ENCODE measurements at places on chromosomes 7 and 10.

- DNase-seq: no peak
These were observed 423.6 kb downstream of the PHTF2 start for GRCh38 chr7:78222001-78222751.

GRCh38 chr10:44467090-44467489, 82.2 kb upstream of the CXCL12 start:
- DNase-seq: no peak

- DNase-seq: no peak
These were observed 86.1 kb upstream of the CHST15 start for GRCh38 chr10:124179308-124180043.

DNA sequence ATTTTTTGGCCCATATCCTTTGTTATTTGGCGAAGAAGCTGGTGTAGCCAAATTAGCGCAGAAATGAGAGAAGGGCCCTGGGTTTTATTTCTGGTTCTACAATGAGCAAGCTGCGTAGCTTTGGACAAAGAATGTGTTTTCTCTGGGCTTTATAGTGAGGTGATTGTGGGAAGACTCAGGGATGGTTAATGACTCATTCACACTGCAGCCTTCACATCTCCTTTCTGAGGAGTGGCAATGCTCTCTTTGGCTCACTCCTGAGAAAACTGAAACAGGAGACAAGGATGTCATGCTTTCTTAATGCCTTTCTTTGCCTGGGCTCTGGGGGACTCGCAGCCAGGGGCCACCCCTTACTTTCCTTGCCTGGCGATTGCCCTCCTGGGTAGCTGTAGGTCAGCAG, 271.0 kb upstream of the PODXL start:
- DNase-seq: no peak

- no peak for DNase-seq
These were observed 50.0 kb upstream of the GRB10 start for GRCh38 chr7:50832744-50833143.

DNA sequence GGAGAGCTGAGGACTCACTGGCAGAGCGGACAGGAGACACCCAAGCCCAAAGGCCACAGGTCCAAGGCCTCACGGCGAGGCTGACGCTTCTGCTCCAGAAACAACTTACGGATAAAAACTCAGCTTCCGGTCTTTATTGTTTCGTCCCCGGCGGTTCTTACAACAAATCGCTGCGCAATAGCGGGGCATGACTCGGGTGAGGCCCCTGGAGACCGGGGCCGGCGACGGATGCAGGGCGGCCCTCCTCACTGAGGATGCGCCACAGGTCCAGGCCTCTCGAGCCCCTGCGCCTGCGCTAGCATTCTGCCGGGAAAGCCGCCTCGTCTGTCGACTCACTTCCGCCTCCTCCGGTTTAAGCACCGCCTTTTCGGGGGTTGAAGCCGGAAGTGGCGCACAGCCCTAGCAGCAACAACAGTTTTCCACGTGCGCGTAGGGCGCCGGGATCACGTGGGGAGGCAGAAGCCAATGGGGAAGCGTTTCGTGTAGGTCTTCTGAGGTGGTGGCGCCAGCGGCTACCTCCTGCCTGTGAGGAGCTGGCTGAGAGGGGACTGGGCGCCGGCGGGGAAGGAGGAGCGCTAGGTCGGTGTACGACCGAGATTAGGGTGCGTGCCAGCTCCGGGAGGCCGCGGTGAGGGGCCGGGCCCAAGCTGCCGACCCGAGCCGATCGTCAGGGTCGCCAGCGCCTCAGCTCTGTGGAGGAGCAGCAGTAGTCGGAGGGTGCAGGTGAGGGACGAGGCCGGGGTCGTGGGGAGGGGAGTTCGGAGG, at the start of the genes DNAJB9 and THAP5:
DNAJB9 (plus strand) TSS at position 494 of the 765 bp plus-strand sequence. CDS start 1,853 bp downstream, outside the sequence.
THAP5 (minus strand) TSS at position 326 of the 765 bp plus-strand sequence; CDS start at position 189, 137 bp downstream.
- peak; percentile 86 for DNase-seq

DNA sequence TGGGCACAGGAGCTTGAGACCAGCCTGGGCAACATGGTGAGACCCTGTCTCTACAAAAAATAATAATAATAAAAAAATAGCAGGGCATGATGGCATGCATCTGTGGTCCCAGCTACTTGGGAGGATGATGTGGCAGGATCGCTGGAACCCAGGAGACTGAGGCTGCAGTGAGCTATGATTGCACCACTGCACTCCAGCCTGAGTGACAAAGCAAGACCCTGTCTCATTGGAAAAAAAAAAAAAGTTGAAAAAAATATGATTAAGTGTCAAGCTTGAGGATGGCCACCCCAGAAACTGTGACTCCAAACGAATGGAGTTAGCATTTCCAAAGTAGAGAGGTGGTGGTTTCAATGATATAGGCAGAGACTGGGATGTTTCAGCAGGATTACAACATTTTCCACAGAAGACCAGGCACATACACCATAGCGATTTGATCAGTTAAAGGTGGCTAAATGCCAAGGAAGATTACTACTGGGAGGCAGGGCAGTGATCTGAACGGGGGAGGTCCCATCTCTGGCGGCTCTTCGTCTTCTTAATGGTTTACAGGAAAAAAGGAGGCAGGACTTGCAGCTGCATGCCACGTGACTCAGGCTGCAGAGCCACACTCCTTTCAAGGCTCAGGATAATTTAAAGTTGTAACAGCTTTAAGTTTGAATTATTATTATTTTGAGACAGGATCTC, 250.6 kb upstream of the GALNT17 start:
- no peak for DNase-seq

GRCh38 chr10:130065251-130065650, 45.4 kb downstream of the C10orf143 start:
- DNase-seq: no peak

DNA sequence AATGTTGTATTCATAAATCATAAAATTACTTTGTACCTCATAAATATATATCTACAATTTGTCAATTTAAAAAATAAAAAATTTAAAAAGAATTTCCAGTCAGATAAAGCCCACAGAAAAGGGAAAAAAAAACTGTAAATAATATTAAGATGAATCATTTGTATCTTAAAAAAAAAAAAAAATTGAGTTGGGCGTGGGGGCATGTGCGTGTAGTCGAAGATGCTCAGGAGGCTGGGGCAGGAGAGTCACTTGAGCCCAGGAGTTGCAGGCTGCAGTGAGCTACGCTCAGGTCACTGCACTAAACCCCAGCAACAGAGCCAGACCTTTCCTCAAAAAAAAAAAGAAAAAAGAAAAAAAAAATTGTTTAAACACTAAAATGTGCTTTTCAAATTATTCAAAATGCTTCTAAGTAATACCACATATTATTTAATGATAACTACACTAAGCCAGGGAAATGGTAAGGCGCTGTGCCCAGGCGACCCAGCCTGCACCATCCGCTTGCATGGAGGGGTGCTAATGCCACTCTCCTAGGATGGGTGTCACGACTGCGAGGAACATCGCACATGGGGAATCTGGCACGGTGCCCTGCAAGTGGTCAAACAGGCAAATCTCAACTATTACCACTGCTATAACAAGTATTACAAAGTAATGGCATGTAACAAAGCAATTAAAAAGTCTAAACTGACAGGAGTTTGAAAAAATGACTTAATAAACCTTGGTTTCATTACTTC, 15.4 kb downstream of the GLUD1 start:
- no peak for DNase-seq

GRCh38 chr10:73998929-73999691, 1.2 kb downstream of the VCL start:
- no peak for DNase-seq

GRCh38 chr7:37095122-37095521, 353.5 kb downstream of the ELMO1 start:
- no peak for DNase-seq

DNA sequence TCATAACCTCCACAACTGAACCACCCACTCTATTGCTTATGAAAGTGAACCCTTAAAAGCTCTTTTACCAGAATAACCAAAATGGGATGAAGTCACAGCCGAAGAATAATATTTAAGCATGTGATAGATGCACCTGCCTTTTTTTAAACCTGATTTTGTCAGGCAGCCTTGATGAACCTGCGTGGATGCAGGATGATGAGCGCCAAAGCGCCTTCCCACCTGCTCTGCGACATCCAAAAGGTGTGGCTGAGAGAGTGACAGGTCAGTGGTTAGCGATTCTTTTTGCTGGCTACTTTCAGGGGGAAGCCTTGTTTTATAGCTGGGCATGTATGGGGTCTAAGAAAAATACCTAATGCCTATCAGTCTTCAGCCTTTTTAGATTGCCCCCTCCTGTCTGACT, 157.8 kb downstream of the FANK1 start:
- no peak for DNase-seq

- DNase-seq: no peak
These were observed 124.9 kb downstream of the CLEC2L start for GRCh38 chr7:139648391-139648861.

DNA sequence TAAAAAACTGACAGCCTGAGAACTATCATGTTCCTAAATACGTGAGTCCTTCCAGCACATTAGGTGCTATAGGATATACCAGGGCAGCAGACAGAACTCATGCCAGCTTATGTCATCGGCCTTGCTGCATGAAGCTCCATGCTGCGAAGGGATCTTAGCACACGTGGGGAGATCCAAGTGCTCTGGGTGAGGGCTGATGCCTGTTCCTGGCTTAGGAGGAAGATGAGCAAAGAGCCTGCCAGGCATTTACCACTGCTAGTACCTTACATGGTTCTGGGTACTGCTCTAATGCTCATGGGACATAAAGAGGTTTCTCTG, 43.2 kb downstream of the SVIL start:
- DNase-seq: no peak

DNA sequence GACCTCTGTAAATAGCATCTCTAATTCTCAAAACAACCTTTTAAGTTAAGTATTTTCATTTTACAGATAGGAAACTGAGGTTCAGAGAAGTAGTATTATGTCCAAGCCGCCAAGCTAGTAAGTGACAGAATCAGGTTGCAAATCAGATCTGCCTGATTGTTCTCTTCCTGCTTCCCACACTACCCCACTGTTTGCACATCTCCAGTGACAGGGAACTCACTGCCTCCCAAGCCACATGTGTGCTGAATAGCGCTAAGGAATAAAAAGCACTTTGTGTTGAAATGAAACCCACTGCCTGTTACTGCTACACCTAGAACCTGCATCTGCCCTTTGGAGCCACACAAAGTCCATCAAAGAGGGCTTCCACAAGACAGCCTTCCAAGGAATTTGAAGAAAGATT, 45.1 kb upstream of the WDR11 start:
- DNase-seq: no peak

DNA sequence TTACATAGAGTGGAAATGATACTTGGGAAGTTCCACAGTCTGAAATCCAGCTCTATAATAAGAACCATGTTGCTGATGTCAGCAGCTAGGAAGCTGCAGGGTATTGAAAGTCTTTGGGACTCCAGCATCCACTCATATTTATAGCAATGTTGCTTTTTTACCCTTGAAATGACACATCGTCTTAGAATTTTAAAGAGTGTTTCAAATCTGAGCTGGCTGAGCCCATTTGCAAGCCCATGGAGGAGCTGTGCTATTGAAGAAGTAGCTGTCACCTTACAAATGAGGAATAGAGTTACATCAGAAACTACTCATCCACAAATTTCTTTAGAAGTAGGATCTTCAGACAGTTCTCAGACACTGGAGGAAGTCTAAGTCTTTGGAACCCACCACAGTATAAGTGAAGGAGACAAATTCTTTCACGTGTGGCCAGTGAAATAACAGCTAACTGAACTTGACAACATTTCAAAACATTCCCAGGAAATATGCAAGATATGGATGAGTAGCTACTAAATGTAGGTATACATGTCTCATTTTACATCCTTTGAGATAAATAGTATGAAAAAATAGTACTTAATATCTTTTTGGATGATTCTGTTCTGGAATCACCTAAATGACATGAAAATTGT, 203.6 kb downstream of the ZNF365 start:
- no peak for DNase-seq

DNA sequence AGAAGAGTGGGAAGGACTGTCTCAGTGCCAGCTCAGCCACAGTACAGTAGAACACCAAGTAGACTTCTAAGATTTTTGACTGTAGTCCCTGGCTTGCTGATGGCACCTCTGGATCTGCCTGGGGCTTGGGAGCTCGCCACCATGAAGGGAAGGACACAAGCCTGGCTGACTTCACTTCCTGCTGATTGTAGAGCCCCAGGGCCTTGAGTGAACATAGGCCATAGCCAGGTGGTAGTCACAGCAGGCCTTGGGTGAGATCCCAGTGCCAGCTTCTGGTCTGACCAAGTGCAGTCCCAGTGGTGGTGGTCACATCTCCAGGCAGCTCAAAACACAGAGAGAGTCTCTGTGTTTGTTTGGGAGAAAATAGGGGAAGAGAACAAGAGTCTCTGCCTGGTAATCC, 57.6 kb upstream of the HBP1 start:
- DNase-seq: no peak

DNA sequence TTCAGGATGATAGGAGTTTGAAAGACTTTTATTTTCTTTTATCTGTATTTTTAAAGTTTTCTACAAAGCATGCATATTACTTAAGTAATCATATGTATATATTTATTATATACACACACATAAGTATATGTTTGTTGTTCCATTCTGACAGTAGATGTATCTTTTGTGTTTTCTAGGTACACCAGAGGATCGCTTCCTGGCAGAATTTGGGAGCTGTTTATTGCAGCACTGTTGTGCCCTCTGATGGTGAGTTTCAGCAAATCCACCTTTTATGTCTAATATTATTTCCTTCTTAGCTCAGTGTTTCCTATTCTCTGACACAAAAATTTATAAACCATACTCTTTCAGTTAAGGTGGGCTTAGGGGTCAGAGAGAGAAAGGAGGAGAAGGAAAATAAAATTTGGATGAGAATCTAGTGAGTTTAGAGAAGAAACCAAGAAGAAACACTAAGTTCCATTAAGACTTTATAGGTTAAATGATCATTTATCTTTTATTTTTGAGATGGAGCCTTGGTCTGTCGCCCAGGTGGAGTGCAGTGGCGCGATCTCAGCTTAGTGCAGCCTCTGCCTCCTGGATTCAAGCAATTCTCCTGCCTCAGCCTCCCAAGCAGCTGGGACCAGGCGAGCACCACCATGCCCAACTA, 59.2 kb upstream of the OIT3 start:
- DNase-seq: no peak

DNA sequence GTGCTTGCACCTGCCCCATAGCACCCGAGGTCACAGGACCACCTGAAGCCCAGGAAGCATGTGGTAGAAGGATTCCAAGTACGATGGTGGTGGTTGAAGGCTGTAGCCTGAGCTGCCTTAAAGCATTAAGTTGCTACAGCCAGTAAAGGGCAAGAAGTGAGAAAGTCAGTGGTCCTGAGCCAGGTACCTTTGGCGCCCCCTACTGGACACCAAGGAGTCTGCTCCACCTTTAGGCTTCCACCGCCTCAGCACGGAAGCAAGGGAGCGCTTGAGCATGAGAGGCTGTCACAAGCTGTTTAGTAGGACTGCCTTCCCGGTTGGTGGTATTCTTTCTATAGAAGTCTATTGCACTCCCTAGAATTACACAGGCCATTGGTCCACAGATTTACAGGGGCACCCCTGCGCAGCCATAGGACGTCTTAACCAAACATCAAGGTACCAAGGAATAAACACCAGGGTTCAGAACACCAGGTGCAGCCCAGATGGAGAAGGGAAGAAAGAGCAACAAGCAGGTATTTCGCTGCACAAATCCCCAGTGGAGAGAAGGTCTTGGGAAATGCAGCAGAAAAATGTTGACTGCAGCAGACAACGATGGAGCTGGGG, 2.2 kb downstream of the CRTAC1 start:
- DNase-seq: peak; percentile 73

DNA sequence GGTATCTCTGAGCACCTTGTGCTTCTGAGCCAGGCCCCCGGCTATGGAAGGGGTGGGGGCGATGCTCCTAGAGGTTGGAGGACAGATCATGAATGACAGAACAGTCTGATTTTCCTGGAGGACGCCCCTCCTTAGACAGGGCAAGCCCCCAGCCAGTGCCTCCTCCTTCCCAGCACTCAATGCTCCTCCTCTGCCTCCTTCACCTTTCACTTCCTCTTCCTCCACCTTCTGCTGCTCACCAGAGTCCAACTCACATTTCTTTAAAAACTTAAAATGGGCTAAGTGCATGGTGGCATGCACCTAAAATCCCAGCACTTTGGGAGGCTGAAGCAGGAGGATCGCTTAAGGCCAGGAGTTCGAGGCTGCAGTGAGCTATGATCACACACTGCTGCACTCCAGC, 71.1 kb upstream of the CUX1 start:
- no peak for DNase-seq
